GM12892 (cell line): ENCODE measurements at places on chromosomes 5 and 9.

DNA sequence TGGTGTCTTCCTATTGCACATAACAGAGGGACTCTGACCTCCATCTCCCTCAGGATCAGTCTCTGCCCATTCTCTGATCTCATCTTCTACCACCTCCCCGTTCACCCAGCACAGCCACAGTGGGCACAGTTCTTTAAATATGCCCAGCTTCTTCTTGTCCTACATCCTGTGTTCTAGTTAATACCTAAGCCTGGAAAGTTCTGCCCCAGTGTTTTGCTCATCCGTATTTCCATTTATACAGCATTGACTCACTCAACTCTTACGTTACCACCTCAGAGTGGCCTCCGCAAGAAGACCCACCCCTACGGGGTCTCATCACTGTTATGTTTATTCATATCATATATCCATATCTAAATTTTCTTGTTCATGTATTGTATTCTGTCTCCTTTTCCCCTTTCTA is 315.5 kb downstream of the ADGRV1 start:
- no peak for DNase-seq

DNA sequence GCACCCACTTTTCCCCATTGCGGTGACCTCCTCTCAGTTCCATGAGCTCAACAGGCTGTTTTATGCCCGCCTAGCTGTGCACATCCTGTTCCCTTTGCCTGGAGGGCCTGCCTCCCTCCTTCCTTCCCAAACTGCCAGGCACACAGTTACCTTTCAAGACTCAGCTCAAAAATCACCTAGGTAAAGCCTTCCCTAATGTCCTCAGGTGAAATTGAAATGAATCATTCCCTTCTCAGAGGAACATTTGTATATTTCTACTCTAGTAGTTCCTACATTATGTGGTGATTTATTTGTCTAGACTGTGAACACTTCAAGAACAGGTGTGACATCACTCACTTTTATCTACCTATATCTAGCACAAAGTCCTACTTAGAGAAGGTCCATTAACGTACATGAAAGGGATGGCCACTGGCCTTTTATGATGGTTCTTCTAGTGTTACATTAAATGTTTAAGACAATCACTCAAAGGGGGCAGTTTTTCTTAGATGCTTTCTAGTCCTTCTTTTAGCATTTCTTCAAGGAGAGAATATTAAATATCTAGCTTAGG is 103.5 kb upstream of the EQTN start:
- DNase-seq, result no peak

DNA sequence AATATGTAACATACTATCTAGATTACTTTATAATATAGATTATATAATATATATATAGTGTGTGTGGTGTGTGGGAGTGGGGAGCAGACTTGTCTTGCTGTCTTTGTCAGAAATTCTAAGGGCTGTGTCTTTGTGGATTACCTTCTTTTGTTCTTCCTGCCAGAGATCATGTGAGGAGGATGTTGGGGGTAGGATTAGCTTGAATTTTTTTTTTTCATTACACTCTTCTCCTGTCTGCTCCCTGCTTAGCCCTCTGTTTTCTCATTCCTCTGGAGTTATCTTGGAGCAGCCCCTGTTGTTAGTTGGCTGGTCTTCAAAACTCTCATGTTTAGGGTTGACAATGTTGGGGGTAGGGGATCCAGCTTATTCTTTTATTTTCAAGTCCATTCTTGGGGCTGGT is 21.0 kb upstream of the C9orf40 start:
- no peak for DNase-seq

GRCh38 chr5:118052503-118052902 is 935.8 kb downstream of the DTWD2 start:
- no peak for DNase-seq

- no peak for DNase-seq
These were observed 2.1 kb upstream of the FOXE1 start for GRCh38 chr9:97850746-97851445.

GRCh38 chr5:4862500-4862899 is 277.6 kb upstream of the ADAMTS16 start:
- no peak for DNase-seq

DNA sequence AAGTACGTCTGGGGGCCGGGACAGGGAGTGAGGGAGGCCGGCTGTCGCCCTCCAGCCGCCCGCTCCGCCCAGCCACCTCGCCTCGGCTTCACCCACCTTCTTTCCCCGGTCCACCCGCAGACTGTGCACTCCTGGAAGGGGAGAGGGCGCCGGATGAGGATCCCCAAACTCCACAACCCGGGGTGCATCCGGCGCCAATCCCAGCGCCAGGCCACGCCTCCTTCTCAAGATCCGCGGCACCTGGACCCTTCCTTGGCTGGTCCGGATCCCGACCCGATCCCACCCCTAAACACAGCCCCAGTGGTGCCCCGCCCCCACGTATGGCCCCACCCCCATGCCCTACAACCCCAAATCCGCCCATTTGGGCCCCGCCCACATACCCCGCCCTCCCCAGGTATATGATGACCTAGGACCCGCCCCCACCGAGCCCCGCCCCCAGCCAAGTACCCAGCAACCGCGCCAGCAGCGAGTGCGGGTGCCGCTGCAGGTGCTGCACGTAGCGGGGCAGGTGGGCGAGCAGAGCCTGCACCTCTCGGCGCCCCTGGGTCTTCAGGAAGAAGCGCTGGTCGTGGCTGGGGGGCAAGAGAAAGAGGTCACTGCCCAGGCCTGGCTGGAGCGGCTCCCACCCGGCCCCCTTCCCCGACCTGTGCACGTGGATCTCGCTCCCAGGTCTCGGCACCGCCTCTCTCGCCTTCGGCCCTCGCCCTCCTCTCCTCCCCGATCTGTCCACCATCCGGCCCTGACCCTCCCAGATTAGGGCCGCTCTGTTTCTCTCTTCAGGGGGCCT is 3.2 kb downstream of the PIP5KL1 start:
- no peak for DNase-seq

- DNase-seq, result peak; percentile 34
These were observed 18.5 kb upstream of the ERMP1 start for GRCh38 chr9:5851445-5851844.

DNA sequence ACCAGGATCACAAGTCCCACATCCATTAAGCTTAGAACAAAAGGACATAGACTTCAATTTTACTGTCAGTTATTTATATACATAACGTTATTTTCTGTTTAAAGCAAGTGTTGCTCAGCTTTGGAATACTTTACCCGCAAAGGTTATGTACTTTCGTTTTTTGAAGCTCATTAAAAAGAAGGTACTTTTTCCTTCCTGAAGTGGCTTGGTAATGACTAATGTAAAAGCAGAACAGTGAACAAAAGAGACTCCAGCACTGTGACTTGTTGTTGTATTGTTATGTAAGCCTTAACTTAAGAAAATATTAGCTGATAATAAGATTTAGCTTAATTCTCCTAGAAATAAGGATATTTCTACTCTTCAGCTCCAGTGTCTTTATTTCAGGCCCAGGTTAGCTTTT is 97.3 kb upstream of the SLCO6A1 start:
- DNase-seq, result no peak
